Inflammatory macrophage treated with lipopolysaccharide for 1 hour (primary cell): ENCODE measurements at places on chromosomes 1 and 21.

GRCh38 chr1:232101231-232101630 is 474.6 kb downstream of the DISC1 start:
- DNase-seq: no peak

DNA sequence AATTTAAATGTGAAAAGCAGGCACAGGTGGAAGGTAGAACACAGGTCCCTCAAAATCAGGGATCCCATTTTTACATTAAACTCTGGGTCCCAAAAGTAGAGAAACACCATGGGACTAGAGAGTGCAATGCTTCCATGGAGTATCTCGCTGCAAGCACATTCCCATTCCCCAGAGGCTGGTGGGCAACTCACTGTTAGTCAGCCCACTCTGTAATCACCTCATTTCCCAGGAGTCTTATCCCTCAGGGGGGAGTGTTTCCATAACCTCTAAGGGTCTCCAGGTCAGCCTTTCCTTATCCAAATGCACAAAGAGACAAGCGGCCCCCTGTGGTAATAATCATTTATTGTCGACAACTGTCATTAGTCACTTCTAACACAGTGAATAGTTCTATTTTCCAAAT is 490.1 kb upstream of the LRRC7 start:
- DNase-seq: no peak

DNA sequence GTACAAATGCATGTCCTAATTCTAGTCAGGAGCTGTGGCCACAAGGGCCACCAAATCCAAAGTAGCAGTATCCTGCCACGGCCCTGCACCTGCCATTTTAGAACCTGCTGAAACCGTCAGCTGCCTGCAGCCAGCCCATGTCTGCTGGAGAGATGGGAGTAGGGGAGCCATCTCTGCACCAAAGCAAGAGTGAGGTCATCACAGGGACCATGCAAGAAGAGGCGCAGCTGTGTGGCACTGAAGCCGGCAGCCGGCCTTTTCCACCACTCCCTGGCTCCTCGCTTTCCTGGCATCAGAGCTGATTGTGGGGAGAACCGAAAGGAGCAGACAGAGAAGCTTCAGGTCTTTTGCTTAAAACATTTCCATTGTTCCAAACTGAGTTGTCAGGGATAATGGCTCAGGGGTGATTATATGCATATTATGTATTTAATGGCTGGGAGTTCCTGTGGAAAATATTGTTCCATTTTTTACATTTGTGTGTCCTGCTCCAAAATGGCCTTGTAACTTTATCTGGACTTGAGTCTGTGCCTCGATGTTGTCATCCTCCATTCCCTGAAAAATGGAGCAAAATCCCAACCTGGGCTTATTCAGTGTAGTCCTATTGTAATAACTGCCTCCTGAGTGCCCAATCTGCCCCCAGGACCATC is 18.7 kb upstream of the NBL1 start:
- DNase-seq: no peak

GRCh38 chr1:229112832-229113548 is 157.9 kb upstream of the RAB4A start:
- DNase-seq: no peak

DNA sequence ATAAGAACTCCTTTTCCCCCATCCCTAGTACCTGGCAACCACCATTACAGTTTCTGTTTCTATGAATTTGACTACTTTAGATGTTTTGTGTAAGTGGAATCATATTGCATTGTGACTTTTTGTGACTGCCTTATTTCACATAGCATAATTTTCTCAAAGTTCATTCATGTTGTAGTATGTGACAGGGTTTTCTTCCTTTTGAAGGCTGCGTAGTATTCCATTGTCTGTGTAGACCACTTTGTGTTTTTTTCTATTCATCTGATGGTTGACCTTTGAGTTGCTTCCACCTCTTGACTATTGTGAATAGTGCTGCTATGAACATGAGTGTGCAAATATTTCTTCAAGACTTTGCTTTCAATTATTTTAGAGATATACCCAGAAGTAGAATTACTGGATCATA is 225.8 kb upstream of the L1TD1 start:
- no peak for DNase-seq

GRCh38 chr1:6414881-6415626 is 4.7 kb downstream of the HES2 start:
- DNase-seq: peak; percentile 95

GRCh38 chr21:41659791-41660560 is 106.9 kb downstream of the RIPK4 start:
- no peak for DNase-seq

DNA sequence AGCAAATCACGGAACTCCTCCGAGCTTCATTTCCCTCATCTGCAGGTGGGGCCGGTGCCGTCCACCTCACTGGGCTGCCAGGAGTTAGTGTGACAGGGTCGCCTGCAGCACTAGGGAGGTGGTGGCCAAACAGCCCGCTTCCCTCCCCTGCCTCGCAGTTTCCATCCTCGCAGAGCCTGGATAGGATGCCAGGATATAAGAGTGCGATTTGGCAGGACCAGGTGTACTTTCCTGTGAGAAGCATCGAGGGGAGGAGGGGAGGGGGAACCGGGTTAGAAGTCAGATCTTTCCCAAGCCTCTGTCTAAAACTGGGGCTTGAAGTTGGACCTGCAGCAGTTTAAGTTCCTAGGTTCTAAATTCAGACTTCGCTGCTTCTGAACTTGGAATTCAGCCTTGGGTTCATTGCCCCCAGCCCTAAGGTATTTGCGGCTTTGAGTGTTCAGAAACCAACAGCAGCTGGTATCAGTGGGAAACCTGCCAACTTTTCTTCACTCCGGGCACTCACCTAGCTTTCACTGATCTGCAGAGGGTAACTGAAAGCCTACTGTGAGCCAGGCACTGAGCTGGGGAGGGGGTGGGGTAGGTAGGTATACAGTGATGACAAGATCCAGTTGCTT is 1.7 kb upstream of the JUN start:
- DNase-seq: no peak

DNA sequence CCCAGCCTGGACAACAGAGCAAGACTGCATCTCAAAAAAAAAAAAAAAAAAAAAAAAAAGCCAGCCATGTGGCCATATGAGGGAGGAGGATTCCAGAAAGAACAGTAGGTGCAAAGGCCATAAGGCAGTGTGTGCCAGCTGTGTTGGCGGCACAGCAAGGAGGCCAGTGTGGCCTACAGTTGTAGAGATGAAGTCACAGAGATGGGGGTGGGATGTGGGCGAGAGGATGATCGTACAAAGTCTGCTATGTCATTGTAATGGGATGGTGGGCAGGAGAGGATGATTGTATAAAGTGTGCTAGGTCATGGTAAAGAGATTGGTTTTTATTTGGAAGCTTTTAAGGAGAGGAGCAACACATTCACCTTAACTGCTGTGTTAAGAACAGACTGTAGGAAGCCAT is 9.8 kb upstream of the CR1 start:
- peak; percentile 20 for DNase-seq

DNA sequence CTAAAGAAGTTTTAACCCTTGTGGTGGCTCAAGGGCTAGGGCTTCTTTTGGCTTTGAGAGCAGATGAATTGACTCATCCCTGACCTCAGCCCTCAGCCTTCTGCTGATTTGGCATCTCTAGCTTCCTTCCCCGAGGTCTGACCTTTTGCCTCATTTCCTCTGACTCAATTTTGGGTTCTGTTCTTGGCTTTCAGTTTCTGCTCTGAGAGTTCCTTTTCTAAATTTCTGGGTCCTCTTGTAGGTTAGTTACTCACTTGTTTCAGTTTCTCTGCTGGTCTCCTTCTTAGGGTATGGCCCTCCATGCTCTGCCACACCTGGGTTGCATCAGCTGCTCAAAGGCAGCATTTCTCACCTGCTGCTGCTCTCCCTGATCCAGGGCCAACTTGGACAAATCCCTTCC is 19.4 kb downstream of the PDE4B start:
- DNase-seq: peak; percentile 92

DNA sequence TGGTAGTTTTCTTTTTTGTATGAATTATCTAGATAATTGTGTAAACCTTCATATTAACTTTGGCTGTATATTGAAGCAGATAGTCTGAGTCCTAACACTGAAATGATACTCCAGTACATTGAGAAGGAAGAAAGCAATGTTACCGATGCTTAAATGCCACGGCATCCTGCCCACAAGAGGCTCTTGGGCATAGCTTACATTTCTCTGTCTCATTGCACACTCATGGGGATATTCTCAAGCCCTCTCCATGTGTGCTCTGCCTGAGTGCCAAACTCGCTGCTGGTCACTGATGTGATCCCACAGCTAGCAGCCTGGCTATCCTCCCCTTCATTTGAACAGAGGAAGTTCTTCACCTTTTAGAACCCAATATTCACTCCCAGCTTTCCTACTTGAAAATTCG is 179.4 kb downstream of the TGFB2 start:
- DNase-seq: no peak

- DNase-seq: peak; percentile 77
Observed at GRCh38 chr1:154777154-154777553, 92.9 kb downstream of the KCNN3 start.

GRCh38 chr1:241451956-241452355 is 67.6 kb downstream of the FH start:
- no peak for DNase-seq

GRCh38 chr1:242055749-242056320 is 56.9 kb upstream of the MAP1LC3C start:
- no peak for DNase-seq

GRCh38 chr1:51336711-51337110 is 6.3 kb upstream of the TTC39A start:
- no peak for DNase-seq

DNA sequence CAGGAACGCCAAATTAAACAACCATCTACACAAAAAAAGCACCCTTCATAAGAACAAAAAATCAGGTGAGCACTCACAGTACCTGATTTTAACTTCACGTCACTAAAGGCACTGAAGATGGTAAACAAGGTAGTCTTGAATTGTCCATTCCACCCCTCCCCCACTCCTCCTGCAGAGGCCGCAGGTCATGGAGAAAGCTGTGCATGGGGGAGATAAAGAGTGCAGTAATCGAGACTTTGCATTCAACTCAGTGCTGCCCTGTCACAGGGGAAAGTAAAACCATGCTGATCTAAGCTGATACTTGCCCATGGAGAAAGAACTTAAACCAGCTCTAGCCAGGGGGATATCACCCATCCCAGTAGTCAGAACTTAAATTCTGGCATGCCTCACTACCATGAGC is 61.4 kb upstream of the LRIF1 start:
- no peak for DNase-seq

DNA sequence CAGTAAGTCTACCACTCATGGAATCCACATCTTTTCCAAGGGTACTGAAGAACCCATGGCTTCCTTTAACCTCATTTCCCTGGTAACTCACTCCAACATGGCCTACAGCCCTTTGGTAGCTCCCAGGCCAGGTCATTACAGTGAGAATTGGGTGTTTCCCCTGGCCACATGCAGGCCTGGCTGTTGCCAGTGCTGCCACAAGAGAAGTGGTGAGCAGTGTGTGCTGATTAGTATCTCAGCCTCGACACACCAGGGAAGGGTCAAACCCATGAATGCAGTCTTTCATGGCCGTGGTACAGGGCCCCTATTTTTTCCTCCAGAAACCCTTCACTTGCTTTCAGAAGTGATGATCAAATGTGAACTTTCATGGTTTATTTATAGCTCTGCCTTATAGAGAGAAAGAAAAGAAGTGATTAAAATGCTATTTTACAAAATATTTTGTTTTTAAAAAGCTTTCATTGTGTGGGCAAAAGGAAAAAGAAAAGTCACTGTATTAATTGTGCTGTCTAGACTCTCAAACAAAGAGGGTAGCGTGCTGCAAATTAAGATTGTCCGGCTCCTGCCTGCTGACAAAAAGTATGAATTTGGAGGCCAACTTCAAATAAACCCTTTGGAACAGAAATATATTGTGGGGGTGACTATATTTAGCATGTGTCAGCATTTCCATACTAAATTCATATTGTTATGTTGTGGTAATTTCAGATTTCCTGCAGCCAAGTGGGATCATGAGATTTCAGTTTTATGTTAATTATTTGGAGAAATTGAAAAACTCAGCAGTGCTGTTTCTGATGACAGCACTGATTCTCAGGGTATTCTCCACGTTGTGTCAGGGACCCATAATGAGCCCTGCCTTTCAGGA is 62.0 kb upstream of the HOOK1 start:
- DNase-seq: peak; percentile 23

DNA sequence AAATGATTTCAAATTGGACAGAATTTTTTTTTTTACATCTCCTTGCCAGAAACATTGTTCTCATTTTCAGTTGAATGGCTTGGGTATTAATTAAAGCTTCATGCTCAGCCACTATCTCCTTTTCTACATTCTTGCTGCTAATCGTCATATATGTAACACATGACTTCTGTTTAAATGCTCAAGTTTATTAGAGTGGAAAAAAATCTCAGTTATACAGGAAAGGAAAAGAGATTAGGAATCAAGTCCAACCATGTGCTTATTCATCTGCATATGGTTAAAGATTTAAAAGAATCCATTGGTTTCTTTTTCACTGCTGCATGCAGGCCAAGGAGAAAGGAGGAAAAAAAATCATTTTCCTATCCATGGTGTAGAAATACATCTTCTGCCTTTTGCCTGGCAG is 47.3 kb upstream of the CNN3 start:
- no peak for DNase-seq

DNA sequence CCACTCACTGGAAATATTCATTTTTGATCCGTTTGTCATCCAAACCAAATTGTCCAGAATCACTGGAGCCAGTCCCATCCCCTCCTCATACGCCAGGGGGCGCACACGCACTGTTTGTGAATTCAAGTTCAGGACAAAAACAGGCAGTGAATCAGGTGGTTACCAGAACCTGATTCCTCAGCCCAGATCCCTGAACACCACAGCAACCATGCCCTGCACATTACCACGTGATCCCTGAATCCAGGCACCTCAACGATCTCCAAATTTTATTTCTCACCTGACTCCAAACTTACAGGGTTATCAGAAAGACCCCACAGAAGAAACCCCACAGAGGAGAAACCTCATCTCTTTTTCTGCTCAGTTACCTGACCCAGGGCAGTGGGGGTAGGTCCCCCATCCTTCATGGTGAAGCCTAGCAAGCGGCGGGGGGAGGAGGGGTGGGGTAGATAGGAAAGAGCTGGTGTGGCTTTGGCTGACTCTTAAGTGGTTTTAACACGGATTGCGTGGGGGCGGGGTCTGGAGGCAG is 1.4 kb upstream of the PTPRF start:
- peak; percentile 92 for DNase-seq

DNA sequence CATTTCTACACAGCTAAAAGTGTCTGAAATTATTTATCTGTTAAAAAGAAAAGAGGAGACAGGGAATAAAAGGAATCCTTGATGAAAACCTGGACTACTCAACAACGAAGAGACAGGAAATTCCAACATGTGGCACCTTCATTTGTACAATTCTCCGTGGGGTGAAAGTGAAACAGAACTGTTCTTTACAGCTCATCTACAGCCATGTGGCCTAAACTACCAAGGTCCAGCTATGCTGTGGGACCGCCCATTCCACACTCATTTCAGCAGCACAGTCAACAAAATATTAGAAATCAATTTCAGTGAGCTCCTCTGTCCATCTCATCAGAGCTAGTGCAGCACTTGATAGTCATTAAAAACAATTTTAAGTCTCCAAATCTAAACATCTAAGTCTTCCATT is 44.0 kb downstream of the UBR4 start:
- DNase-seq: no peak

DNA sequence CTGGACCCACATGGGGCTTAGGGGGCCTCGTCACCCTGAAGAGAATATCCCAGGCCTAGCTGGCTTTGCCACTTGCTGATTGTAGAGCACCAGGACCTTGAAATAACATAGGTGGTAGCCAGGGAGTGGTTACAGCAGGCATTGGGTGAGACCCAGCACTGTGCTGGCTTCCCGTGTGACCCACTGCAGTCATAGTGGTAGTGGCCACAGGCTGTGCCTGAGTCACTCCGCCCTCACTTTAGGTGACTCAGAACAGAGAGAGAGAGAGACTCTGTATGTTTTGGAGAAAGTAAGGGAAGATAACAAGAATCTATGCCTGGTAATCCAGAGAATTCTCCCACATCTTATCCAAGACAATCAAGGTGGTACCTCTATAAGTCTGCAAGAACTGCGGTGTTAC is 98.7 kb upstream of the LHX8 start:
- DNase-seq: no peak
